ENCODE measurements at places on chromosomes 2 and 18.

DNA sequence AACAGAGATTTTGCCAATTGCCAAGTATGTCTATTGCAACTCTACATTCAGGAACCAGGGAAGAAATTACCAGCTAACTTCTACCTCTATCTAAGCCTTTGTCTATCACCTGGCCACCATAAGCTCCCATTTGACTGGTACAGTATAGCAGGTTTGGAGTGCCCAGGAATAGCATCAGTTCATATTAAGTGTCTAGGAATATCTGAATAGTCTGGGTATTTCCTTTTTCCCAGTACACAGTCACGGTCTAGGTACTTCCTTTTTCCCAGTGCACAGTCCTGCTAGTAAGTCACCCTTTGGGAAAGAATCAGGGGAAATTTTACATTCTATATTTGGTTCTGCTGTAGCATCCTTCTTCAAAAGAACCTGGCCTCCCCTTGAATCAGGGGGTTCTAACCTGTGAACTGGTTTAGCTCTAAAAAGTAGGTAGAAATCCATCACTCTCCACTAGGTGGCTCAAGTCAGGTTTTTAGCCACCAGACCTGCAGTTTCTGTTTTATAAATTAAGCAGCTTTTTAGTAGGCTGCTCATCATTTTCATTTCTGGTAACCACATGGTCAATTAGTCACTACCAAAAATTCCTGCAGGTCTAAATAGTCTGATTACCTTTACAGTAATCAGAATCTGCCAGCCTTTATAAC lies 49.3 kb upstream of the DNAJC10 start:
- no peak for DNase-seq

DNA sequence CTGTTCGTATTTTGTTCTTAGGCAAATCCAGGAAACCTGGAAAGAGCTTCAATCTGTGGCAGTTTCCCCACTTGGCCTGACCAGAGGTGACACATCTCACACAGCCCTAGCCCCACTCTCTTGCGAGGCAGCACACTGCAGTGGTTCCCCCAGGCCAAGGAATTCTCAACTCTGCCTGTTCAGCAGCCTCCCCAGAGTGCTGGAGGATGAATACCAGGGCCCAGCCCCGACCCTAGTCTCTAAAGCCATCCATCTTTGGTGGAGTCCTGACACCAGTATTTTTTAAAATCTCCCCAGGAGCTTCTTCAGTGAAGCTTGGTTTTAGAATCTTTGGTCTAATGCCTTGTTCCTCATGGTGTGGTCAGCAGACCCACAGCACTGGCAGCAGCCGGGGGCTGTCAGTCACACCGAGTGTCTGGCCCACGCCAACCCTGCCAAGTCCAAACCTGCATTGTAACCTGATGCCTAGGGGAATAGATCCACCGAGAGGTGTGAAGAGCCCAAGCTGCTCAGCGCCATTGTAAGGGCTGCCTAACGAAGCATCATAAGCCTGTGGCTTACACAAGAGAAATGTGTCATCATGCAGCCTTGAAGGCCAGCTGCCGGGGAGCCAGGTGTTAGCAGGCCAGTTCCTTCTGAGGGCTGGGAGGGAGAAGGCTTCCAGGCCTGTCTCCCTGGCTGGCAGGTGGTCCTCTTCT lies 428.7 kb upstream of the ID2 start:
- no peak for DNase-seq

DNA sequence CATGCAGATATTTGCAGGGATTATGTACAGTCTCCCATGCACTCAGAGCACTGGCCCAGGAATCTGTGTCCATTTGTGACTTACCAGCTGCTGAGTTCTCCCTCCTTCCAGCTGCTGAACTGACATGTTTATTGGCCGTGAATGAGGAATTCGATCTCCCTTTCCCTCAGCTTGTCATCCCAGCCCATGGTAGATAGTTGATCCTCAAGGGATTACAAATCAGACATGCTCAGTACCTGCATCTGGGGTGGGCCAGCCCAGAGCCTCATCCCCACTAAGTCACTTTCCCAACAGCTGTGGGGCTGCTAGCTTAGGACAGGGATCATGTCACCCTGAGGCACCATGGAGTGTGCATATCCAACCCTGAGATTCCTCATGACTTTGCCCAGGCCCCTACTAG lies 1284.9 kb upstream of the LRRTM1 start:
- DNase-seq, result no peak

GRCh38 chr2:98804736-98805135 lies 73.8 kb upstream of the MGAT4A start:
- no peak for DNase-seq

DNA sequence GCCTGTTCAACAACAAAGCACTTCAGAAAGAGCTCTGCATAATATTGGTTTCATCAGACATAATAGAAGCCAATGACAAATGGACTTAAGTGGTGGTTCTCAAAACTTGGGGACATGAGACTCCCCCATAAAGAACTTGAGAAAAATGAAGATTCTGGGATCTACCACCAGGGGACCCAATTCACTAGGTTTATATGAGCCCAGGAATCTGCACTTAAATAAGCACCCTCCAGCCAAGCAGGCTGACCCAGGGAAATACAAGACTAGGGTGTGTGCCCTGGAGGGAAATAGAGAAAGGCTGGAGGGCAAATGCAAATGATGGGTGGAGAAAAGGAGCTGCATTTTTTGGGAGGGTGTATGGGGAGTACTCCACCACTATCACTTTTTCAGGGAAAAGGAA lies 52.5 kb downstream of the SATB2 start:
- DNase-seq, result no peak

GRCh38 chr2:223465793-223466192 lies 136.4 kb downstream of the SCG2 start:
- DNase-seq, result no peak

- no peak for DNase-seq
These were observed 53.9 kb upstream of the PXDN start for GRCh38 chr2:1798115-1798784.

- DNase-seq, result no peak
These were observed 104.6 kb upstream of the KLHL29 start for GRCh38 chr2:23280401-23280800.

Data from left renal pelvis (tissue), 4 donors.